PC-3 (cell line): ENCODE measurements at places on chromosomes 16 and 17. TPM values are rescaled to one million over a fixed set of nuclear protein-coding genes. Genes with fewer than 3 reads are reported as not detected.

KRTAP17-1 gene
- total RNA-seq = not detected in 2 replicates

DNA sequence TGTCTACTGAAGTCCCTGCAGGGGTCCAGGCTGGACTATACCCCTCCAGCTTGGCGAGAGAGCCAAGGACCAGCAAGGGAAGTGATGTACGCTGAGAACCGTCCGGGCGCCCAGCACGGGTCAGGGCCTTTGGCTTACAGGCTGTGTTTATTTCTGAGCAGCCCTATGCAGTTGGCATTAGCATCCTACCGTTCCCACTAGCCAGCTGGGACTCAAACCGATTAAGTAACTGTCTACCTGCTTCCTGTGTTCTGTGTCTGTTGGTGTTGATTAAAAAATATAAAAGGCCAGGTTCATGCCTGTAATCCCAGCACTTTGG, 73.8 kb downstream of the CMIP start:
- no peak for DNase-seq

GRCh38 chr17:17823433-17824118, 13.2 kb downstream of the SREBF1 start:
- DNase-seq = peak; percentile 96

CCL2 gene
- total RNA-seq = not detected in 2 replicates

NFE2L1 gene
- 45.1 and 72.6 TPM in 2 replicates for total RNA-seq

DNA sequence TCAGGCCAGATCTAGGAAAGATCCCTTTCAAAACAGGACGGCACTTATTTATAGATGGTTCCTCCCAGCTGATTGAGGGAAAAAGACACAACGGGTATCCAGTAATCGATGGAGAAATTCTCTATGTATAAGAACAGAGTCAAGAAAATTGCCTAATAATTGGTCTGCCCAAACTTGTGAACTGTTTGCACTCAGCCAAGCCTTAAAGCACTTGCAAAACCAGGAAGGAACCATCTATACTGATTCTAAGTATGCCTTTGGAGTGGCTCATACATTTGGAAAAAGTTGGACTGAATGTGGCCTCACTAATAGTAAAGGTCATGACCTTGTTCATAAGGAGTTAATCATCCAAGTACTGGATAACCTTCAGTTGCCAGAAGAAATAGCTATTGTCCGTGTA, 5.9 kb downstream of the HPR start:
- no peak for DNase-seq

PYY gene
- not detected in 2 replicates for total RNA-seq

- DNase-seq = no peak
Measured at GRCh38 chr17:33967608-33968349, 287.3 kb upstream of the CCL2 start.

SOX8 gene
- 0.47 and 0.92 TPM in 2 replicates for total RNA-seq

KRTAP2-1 gene
- not detected in 2 replicates for total RNA-seq

DNA sequence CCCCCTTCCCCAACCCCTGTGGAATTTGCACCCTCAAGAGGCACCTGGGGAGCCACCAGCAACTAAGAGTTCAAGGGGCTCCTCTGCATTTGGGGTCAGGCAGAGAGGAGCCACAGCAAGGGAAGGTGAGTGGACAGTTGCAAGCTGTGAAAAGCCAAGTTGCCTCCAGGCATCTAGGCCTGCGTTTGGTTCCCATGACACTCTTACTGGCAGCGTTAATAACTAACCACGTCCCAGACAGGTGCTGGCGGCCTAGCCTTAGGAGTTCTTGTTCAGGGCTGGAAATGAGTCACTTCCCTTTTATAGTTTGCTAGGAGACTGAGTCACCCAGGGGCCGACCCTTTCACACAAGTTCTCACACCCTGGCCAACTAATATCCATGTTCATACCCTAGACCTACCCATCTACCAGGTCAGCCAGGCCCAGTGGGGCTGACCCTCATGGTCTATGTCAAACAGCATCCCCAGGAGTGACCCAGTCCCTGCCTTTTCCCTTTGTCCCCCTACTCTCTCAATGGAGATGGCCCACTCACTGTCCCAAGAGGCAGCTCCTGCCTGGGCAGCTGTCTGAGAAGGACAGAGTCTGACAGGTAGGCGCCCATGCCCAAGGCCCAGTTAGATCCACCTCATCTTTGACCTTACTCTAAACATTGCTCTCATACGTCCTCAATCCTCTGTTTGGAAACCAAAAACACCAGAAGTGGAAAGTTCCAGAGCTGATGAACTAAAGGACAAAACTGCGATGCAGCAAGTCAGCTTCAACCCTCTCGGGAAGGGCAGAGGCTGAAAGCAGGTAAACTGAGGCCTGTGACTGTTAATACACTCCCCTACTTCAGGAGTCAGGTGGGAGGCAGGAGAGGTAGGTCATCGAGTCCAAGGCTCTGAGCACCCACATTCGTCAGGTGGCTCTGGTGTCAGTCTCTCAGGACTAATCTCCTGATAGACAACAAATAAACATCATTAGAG, 300.6 kb downstream of the SOX9 start:
- DNase-seq = peak; percentile 100

GRCh38 chr16:1485847-1486496, 2.8 kb downstream of the PTX4 start:
- no peak for DNase-seq

GRCh38 chr16:22225060-22225459, 19.0 kb downstream of the EEF2K start:
- no peak for DNase-seq

DNA sequence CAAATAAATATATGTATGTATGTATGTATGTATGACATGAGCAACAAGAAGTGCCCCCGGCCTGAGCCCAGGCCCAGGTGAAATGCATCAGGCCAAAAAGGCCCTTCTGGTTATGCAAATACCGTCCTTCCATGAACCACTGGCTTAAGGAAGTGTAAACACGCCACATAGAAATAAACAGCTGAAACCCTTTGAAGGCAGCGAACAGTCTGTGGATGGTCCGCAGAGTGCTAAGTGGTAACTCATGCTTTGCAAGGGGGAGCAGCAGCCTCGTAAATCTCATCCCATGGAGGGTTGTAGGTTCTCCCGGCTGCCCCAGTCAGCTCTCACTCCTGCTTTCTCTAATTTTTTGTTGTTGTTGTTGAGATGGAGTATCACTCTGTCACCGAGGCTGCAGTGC, 36.7 kb downstream of the COTL1 start:
- DNase-seq = no peak

- DNase-seq = no peak
Measured at GRCh38 chr17:76588182-76588581, 2.5 kb upstream of the ST6GALNAC2 start.

GRCh38 chr16:15494236-15494635, 59.8 kb downstream of the BMERB1 start:
- DNase-seq = peak; percentile 19

CA10 gene
- not detected in 2 replicates for total RNA-seq

DNA sequence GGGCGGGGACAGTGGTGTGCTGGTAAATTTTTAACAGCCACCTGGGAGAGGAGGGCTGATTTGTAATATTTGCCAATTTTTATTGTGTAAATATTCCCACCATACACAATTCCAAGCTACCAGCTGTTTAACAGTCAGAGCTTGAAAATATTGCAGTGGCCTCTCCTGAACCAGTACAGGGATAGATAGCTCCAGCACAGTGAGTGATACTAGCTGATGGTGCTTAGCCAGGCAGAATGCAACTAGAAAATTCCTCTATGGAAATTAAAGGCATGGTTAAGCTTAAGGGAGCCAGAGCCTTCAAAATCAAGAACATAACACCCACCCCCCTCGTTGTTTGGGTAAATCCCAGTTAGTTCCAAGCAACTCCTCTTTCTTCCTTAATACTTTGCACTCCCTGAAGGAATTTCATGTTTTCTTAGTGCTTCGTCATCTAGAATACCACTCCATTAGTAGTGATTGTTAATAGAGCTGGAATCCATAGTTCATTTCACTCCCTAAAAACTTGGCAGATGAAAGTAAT, 96.6 kb downstream of the CYB561 start:
- DNase-seq = no peak

- peak; percentile 34 for DNase-seq
Measured at GRCh38 chr17:64531955-64532371, 25.2 kb downstream of the CEP95 start.

- no peak for DNase-seq
Measured at GRCh38 chr17:29720551-29720950, 97.8 kb upstream of the CORO6 start.

DNA sequence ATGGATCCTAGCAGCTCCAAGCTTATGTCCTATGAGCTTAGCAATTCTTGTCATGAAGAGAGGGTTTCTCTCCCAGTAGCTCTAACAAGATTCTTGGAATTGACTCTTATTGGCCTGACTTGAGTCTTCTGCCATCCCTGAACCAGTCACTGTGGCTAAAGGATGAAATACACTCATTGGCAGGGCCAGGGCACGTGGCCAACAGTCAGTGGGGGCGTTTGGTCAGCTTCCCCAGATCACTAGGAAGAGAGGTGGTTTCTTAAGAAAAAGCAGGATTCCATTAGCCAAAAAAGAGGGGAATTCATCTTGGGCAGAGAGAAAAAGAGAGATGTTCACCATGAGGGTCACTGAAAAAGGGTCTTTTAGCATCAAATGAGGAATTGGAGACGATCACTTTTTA, 363.2 kb downstream of the SNX29 start:
- DNase-seq = no peak

SDK2 gene
- 0.07 TPM in 1 of 2 replicates, not detected in the other for total RNA-seq

- peak; percentile 69 for DNase-seq
Measured at GRCh38 chr17:27879987-27880608, 13.1 kb downstream of the LYRM9 start.

DNA sequence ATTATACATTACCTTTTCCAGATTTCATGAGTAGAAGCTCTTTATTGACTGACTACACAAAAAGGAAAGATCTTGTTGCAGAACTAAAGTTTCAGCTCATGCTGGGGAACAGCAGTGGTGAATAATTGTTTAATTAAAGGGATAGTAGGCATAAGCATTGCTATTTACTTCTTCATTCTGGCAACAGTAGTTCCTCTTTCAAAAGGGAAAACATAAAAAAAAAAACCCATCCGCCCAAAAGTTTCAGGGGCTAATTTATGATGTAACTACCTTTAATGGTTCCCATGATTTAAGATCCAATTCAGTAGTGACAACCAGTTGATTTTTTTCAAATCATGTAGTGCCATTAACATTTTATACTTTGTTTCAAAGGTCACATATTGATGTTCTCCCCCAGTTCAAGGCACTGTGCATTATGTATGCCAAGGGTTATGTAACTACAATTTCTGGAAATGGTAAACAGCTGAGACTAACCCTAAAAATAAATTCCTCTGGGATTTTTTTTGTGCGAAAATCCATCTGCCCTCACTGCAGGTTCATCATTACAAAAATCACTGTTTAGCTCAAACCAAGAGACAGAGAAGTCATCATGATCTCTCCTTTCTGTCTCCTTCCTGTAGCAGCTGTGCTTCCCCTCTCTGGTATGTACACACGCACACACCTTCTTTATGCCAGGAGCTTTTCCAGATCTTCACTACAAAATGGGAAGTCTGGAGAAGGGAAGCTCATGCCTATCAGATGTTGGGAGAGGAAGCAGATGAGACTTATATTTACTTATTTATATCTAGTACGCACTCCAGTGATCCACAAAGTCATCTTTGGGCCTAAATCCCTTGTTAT, 2.2 kb upstream of the PHLPP2 start:
- no peak for DNase-seq

GPR139 gene
- total RNA-seq = not detected in 2 replicates

DNA sequence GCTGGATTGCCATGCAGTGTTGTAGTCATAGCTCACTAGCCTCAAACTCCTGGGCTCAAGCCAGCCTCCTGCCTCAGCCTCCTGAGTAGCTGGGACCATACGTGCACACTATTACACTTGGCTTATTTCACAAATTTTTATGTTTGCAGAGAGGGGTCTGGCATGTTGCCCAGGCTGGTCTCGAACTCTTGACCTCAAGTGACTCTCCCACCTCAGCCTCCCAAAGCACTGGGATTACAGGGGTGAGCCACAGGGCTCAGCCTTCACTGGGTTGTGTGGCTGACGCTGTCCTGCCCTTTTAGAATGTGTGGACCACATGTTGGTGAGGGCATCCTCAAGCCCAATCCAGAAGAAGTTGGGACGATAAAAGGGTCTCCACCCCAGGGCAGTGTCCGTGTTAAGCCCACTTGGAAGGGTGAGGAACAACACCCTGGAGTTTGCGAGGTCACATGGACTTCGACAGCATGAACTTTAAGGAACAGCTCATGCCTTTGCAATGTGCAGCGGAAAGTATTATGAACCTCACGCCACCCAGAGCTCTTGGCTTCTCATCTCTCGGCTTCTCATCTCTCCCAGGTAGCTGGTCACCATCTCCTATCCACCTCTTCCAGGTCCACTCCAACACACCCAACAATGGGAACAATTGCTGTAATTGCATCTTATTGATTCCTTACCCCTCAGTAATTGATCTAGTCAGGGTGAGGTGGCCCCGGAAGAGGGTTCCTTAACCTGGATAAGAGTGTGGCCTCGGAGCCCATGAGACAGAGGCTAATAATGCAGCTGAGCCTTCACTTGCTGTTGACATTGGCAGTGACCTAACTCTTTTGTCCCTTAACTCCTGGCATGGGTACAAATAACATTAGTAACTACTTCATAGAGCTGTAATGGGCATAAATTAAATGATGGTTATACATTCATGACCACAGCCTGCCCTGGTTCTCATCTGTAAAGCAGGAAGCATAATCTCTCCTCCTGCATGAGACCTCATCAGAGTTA, 6.7 kb downstream of the FOXL1 start:
- DNase-seq = peak; percentile 84

DNA sequence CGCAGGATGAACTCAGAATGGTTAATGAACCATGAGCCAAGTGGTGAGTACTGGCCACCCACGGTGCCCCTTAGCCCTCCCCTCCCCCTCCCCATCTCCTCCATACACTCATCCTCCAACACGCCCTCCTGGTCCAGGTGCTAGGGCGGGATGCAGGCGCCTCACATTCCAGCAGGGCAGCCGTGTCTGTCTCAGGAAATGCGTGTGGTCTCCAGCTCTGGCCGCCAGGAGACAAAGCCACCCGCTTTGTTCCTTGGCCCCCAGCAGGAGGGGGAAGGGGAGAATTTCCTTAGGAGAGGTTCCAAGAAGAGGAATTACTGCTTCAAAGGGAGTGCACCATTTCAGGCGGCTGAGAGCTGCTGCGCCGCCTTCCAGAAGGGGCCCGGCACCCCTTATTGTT, 29.7 kb upstream of the RMI2 start:
- peak; percentile 12 for DNase-seq

GRCh38 chr16:69112285-69113129, 7.1 kb downstream of the HAS3 start:
- peak; percentile 38 for DNase-seq

GRCh38 chr16:31529108-31529936, 1.6 kb downstream of the AHSP start:
- DNase-seq = no peak

DNA sequence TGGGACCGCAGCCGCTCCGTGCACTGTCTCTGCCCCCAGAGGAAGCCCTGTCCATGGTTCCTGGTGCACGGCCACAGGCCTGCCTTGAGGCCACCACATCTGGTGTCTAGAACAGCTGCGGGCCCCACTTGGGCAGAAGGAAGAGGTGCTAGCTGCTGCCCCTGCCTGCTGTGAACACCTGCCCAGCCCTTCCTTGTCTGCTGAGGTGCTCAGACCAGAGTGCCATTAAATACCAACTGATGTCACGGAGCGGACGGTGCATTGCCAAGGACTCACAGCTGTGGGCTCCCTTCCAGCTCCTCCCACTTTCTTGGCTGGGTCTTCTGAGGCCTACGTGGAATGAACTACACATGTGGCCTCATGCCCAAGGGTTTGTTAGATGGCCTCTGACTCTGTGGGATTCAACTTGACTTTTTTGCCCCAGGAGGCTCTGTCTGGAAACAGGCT, 146.1 kb downstream of the RAB11FIP4 start:
- DNase-seq = no peak
